Naive thymus-derived CD8-positive, alpha-beta T cell (primary cell): ENCODE measurements at places on chromosomes 13 and 19.

DNA sequence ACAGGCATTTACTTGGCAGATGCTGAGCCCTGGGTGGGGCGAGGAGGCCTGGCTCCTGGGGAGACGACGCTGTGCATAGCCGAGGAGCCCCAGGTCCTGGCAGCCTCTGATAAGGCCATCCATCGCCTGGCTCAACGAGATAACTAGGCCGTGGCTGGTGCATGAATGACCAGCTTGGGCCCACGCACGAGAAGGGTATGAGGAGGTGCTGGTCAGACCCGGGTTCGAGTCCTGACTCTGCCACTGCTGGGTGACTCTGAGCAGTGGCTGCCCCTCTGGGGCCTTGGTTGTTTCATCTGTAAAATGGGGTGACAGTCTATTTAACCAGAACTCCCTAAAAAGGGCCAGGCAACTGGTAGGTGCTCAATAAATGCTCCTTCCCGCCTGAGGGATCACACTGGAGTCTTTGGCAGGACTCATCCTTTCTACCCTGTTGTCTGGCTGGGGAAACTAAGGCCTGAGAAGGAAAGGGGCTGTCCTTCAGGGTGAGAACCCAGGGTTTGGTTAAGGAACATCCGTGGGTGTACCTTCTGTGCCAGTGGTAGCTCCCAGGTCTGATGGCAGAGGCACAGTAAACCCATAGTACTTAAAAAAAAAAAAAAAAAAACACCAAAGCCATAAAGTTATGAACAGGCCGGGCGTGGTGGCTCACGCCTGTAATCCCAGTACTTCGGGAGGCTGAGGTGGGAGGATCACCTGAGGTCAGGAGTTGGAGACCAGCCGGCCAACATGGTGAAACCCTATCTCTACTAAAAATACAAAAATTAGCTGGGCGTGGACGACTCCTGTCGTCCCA, 8.1 kb upstream of the ARRDC2 start:
- DNase-seq: no peak

GRCh38 chr19:2731181-2731995, 8.4 kb downstream of the SLC39A3 start:
- DNase-seq: no peak

- no peak for DNase-seq
Measured at GRCh38 chr13:52366291-52366690, 39.7 kb downstream of the THSD1 start.

DNA sequence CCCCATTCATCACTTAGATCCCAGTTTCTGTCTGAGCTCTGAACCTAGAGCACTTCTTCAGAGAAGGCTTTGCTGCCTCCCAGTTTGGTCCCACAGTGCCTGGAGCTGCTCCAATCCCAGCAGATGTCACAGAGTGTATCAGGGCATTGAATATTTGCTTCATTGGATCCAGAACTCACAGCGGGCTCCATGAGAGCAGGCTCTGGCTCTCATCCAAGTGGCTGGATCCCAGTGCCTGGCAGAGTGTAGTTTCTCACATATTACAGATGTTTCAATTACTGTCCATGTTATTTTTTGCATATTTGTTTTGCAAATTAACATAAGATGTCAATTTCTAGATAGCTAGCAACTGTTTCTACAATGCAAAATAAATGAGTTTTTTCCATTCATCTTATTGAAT, 50.6 kb downstream of the MYO16 start:
- no peak for DNase-seq

- DNase-seq: peak; percentile 89
Measured at GRCh38 chr13:74287724-74288169, 153.5 kb upstream of the KLF12 start.

- peak; percentile 24 for DNase-seq
Measured at GRCh38 chr19:55086730-55087541, 11.3 kb downstream of the EPS8L1 start.

- DNase-seq: no peak
Measured at GRCh38 chr13:31955741-31956140, 75.8 kb upstream of the FRY start.
